ENCODE measurements at places on chromosomes 7 and 10.

GRCh38 chr7:4951903-4952636, 6.9 kb downstream of the MMD2 start:
- no peak for DNase-seq

- DNase-seq: no peak
Observed at GRCh38 chr10:20890009-20890408, 7.1 kb downstream of the NEBL start.

- no peak for DNase-seq
Observed at GRCh38 chr7:151738925-151739324, 138.0 kb downstream of the PRKAG2 start.

GRCh38 chr10:17836942-17837341, 27.8 kb downstream of the MRC1 start:
- DNase-seq: no peak

DNA sequence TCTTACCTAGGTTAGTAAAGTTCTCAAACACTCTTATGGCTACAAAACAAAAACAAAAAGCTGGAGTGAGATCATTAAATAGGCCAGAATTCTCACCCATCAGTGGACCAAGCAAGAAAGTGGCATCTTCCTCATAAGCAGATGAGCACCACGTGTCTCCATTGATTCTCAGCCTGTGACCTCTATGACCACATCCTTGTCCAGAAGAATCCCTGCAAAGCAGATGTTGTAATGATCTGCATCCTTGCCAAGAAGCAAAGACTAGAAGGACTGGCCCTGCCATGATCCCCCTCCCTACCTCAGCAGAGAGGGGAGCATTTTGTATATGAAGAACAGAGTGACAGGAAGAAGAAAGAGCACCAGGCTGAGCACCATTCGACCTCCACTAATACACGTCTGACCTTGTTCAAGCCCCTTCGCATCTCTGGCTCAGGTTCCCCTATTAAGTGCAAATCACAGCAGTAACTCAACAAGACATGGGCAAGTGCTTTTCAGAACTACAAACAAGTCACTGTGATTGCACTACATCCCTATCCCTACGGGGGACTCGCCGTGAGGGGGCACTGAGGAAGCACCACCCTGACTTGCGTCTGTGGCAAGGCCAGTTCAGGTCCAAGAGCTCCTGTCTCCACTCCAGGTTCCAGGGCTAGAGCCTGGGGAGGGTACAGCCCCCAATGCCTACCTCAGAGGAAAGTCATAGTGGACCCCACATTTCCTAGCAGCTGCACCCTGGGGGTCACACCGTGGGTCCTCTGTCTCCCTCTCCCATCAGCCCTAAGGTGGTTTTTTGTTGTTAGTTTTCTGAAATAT, 22.2 kb upstream of the RASSF4 start:
- DNase-seq: no peak

- no peak for DNase-seq
Observed at GRCh38 chr10:86256690-86257315, 109.8 kb downstream of the GRID1 start.

DNA sequence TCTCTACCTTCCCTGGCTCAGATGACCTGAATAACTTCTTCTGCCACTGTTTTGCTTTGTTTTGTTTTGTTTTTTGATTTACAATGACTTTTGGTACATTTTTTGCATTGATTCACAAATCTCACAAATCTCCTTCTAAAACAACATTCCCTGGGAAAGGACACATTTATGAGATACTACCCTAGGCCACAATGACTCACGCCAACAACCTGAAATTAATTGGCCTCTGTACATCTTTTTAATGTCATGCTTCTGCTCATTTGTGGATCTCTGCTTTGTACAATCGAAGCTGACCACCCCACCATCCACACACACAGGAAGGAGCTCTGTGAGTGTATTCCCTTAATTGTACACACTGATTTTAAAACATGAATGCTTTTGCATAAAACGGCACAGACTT, 156.7 kb upstream of the PFKP start:
- DNase-seq: no peak

DNA sequence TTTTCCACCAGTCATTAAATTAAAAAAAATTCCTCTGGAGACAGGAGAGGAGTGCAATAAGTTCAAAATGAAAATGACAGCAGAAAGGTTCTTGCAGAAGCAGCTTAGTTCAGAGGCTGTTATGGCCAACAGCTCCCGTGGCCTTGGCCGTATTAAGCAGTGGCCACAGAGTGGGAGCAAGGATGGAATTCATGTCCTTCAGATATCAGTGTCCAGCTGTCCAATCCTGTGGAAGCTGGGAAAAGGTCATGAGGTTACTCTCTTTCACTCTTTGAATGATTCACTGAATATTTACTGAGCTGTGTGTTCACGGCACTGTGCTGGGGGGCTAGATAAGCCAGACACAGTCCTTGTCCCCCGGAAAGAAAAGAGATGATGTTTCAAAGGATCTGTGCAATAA, 231.8 kb downstream of the BMPER start:
- no peak for DNase-seq

DNA sequence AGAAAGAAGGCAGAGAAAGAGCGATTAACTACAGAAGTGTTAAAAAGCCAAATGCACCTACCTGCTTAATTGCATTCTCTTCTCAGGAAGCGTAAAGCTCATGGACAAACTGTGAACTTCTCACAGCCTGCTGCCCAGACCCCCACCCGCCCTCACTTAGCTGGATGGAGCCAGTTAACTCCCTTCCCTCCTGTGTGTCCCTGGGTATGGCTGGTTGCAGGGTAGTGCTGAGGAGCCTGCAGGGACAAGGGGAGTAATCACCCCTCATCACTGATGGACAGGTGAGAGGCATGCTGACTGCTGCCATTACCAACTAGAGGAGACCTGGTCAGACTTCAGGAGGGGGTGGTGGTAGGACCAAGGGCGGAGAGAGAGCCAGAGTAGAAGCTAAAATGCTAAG, 37.5 kb downstream of the ENO4 start:
- DNase-seq: no peak

- DNase-seq: no peak
Observed at GRCh38 chr10:75607576-75607975, 176.2 kb downstream of the LRMDA start.

GRCh38 chr7:41107938-41108448, 594.9 kb downstream of the INHBA start:
- DNase-seq: peak; percentile 25
